ENCODE measurements at places on chromosomes 11 and 22. TPM values are rescaled to one million over a fixed set of nuclear protein-coding genes. Genes with fewer than 3 reads are reported as not detected.

The LDHA gene
- 542 TPM for polyA plus RNA-seq

The TIGD3 gene
- polyA plus RNA-seq: 0.16 TPM

The PKDREJ gene
- polyA plus RNA-seq: 0.14 TPM

The MRPL16 gene
- 49.9 TPM for polyA plus RNA-seq

The LDLRAD3 gene
- 7.2 TPM for polyA plus RNA-seq

The PNPLA3 gene
- polyA plus RNA-seq: 0.19 TPM

The C22orf15 gene
- 0.82 TPM for polyA plus RNA-seq

The PVALB gene
- polyA plus RNA-seq: 2.7 TPM
